Chondrocyte (in vitro differentiated cells): ENCODE measurements at places on chromosomes 6 and 20.

DNA sequence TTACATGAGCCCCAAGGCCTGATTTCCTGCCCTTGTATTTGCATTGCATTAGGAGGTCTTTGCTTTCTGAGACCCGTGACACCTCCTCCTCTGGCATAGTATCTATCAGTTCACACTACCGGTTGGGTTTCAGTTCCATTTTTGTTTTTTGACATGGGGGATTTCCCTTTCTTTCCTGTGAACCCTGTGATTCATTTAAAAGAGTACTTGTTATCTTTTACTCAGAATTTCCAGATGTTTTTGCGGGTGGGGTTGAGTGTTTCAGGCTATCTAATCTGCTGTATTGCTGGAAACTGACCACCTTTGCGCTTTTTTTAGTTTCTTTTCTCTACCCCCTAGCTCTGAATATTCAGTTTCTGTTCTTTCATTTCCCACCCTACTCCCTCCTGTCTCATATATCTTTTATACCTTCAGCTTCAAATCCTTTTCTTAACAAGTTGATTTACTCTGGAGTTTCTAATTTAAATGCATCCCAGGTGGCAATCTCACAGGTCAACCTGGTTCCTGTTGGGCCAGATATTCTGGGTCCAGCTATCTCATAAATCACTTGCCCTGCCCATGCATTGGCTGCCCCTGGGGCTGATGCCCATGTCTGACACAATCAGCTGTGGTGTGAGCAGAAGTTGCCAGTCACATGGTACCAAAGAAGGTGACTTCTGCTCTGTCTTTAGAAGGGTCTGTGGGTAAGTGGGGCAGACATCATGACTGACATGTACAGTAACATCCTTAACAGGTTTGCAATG lies 14.3 kb upstream of the NCOA3 start:
- DNase-seq = no peak

- DNase-seq = peak; percentile 37
These were observed 16.1 kb upstream of the GRM4 start for GRCh38 chr6:34161857-34162515.

GRCh38 chr6:50848989-50849795 lies 30.5 kb downstream of the TFAP2B start:
- no peak for DNase-seq

DNA sequence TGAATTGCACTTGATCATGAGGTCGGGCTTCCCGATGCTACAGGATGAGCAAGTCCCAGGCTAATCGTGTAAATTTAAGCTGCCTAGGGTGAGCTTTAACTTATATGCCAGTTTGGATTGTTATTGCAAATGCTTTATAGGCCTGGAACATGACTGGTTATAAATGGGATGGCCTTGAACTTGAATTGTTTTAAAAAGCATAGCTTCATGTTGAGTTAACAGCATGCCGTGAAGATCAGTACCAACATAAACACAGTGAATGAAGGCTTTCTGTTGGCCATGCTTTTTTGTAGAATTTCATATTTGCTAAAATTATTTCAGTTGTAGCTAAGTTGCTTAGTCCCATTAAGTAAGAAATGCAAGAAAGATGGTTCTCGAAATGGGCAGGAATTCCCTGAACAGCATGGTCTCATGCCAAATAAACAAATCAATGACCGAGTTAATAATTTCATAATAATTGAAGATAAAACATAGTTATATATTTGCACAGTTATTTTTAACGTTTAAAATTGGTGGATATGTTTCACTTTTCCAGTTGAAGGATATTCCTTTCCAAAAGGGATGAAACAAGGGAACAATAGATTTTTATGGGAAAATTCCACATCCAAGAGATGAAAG lies 76.6 kb upstream of the ARID1B start:
- DNase-seq = no peak

GRCh38 chr6:80438772-80439171 lies 332.3 kb downstream of the BCKDHB start:
- DNase-seq = no peak

- no peak for DNase-seq
These were observed 6.0 kb downstream of the SCRT2 start for GRCh38 chr20:669573-669972.

- no peak for DNase-seq
These were observed 566.2 kb upstream of the NOX3 start for GRCh38 chr6:156021746-156022396.

GRCh38 chr6:30926644-30927043 lies 5.3 kb downstream of the SFTA2 start:
- no peak for DNase-seq

GRCh38 chr20:54716174-54716747 lies 240.9 kb downstream of the DOK5 start:
- no peak for DNase-seq

- DNase-seq = no peak
These were observed 254.0 kb downstream of the TPBG start for GRCh38 chr6:82617648-82618047.

- peak; percentile 61 for DNase-seq
These were observed 98.4 kb downstream of the TAF4 start for GRCh38 chr20:61967300-61967699.

DNA sequence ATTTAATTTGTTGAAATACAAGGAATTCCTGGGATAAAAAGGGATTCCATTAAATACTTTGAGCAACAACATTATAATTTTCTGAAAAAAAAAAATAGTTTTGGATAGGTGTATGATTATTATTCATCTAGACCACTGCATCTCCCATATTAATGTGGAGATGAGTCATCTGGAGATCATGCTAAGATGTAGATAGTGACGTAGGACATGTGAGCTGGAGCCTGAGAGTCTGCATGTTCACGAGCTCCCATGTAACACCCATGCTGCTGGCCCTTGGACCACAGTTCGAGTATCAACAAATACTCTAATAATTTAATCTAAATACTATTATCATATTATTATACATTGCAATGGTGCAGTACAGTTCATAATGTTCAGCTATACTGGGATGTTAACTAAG lies 91.6 kb downstream of the EPM2A start:
- DNase-seq = no peak

DNA sequence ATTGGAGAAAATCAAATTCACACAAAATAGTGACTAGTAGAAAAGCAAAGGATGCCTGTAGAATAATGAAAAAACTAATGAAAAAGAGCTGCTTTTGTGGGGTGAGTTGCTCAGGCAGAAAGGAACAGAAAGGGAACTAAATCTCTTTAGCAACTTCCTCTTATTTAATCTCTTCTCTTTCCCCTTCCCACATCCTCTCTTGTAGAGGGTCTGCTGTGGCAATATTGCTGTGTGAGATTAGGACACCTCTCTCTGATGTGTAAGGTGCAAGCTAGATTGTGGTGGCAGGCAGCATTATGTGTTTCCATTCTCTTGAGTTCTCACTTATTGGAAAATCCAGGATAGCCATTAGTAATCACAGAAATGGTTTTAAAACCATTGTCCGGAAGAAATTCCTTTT lies 49.7 kb downstream of the SYNE1 start:
- no peak for DNase-seq

GRCh38 chr20:33647603-33648395 lies 14.3 kb upstream of the C20orf144 start:
- no peak for DNase-seq

DNA sequence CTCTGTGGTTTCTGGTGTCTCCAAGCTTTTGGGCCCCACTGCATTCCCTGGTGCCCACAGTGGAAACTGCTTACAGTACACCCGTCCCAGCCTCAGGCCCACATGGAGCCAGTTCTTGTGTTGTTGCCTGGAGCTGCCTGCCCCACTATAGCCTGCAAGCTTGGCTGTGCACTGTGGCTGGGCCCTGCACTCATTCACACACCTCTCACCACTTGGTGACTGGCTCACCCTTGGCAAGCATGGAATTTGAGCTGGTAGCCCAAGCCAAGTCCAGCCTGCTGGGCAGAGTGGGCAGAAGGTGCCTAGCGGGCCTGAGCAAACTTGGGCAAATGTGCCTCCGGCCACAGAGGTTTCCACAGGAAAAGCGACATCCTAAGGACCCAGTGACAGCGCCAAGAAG lies 472.3 kb downstream of the MMUT start:
- DNase-seq = no peak

GRCh38 chr6:16600701-16601100 lies 160.6 kb downstream of the ATXN1 start:
- DNase-seq = no peak

DNA sequence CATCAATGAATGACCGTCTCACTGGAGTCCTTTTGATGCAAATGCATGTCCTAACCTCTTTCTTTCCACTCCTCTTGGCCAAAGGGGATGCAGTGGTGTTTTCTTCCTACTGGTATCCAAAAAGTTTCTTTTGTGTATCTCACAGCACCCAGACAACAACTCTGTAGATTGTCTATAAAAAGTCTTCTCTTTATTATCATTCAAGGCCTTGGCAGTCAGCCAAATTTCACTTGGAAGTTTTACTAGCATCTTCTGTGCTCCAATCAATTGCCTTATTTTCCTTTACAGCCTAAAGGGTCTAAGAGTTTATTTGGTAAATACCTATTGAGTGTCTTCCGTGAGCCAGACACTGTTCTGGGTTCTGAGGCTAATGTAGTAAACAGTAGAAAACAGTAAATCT lies 150.2 kb upstream of the RNF217 start:
- DNase-seq = no peak

DNA sequence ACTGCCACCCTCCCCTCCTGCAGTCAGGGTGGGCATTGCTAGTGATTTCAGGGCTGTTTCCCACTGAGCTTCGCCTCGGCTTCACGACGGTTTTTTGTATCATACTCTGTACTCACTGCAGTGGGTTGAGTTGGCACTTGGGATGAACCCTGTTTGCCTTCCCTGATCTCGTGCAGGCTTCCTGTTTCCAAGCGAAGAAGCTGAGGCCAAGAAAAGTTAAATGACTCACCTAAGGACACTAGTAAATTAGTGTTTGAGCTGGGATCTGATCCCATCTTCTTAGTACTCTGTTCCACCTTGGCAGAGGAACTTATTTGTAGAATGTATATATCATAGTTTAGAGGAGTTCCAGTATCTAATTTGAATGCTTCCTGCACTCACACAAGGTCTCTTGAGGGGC lies 50.3 kb upstream of the VSTM2L start:
- DNase-seq = no peak

- DNase-seq = no peak
These were observed 98.1 kb downstream of the NFATC2 start for GRCh38 chr20:51444467-51444866.

DNA sequence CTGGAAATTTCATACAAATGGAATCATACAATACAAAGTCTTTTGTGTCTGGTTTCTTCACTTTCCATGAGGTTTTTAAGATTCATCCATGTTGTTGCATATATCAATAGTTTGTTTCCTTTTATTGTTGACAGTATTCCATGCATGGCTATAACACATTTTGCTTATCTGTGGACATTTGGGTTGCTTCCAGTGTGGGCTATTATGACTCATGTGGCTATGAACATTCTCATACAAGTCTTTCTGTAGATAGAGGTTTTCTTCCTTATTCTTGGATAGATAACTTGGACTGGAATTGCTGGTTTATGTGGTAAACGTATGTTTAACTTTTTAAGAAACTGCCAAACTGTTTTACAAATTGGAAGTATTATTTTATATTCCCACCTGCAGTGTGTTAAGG lies 30.0 kb upstream of the KIF6 start:
- no peak for DNase-seq

DNA sequence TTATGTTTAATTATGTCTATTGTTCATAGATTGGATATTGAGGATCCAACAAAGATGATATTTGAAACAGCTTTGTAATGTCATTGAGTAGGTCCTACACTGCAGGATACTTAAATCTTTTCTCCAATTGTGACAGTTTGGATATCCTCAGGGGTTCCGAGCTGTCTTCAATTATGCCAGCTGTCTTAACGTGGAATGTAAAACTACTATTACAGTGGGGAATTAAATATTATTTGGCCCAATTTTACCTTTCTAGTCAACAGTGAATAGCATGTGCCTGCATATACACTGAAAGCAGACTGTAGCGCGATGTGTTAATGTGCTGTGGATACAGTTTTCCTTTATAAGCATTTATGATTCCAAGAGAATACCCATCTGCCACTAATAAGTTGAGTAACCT lies 156.9 kb downstream of the GRIK2 start:
- no peak for DNase-seq

DNA sequence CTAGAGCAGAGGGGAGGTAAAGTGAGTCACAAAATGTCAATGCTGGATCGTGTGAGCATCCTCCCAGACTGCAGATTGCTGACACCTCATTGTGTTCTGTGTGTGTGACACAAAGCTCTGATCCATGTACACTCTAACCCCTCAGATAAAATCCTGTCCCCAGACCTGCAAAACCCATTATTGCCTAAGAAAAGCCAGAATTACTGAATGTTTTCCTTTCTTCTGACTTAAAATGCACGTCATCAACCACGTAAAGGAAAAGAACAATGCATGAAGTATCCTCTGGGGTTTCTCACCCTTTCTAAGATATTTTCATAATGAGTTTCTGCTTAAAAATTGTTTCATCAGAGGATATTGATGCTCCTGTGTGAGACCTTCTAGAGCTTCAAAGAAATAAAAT lies 218.0 kb upstream of the PREP start:
- DNase-seq = no peak

- no peak for DNase-seq
These were observed 8.0 kb downstream of the RNF217 start for GRCh38 chr6:124970243-124970642.

DNA sequence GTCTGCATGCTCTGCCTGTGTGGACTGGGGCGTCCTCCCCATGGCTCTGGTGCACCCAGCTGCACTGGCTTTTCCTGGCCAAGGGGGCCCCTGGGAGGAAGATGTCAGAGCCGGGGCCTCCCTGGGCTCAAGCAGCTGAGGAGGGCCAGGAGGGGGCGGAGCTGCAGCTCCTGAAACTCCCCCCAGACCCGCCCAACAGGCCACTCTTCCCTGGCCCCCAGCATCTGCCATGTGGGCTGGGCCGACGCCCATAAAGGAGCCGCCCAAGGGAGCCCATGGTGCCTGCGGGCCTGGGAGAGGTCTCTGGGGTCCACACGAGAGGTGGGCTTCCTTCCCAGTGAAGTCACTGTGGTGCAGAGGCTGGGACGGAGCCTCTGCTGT lies 4.0 kb downstream of the RBBP8NL start:
- no peak for DNase-seq

GRCh38 chr6:125471667-125472066 lies 169.9 kb upstream of the HDDC2 start:
- no peak for DNase-seq

- no peak for DNase-seq
These were observed 45.9 kb upstream of the AIG1 start for GRCh38 chr6:143014764-143015163.

DNA sequence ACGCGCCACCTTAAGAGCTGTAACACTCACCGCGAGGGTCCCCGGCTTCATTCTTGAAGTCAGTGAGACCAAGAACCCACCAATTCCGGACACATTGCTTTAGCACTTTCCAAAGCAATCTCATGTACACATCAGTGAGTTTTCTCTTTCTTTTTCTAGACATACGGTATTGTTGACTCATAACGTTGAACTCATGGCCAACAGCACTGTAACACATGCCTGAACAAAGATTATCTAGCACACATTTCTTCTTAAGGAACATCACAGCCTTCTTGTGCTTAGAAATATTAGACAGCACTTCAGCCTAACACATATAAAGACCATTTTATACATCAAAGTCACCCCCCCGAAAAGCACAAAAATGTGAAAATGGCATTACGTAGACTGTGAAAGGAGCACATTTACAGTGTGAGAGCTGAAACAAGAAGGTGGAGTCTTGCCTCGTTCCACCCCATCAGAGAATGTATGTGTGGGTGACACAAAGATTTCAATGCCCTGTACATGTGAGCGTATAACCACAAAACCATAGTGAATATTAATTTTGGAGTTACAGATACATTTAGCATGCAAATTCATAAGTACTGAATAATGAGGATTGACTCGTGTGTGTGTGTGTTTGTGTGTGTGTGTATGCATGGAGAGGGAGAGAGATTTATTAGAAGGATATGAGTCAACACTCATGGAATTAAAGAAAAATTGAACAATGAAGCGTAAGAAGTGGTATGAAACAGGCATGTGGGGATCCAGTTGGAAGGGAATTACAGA lies 134.1 kb downstream of the FAM83B start:
- DNase-seq = no peak
